Melanocyte of skin (primary cell): ENCODE measurements at places on chromosomes 7 and 10. TPM values are rescaled to one million over a fixed set of nuclear protein-coding genes. Genes with fewer than 3 reads are reported as not detected.

CCL24 gene
- total RNA-seq: 0.62 TPM in 1 of 2 replicates, not detected in the other

CADPS2 gene
- total RNA-seq: 3.0 and 22.2 TPM in 2 replicates

NEUROD6 gene
- not detected in 2 replicates for total RNA-seq

VAX1 gene
- 0.15 TPM in 1 of 2 replicates, not detected in the other for total RNA-seq

SORBS1 gene
- total RNA-seq: 60.9 and 99.2 TPM in 2 replicates

THSD7A gene
- 1.0 and 1.1 TPM in 2 replicates for total RNA-seq

GPR141 gene
- total RNA-seq: not detected in 2 replicates

ANKRD2 gene
- total RNA-seq: 0.33 and 0.77 TPM in 2 replicates
